ENCODE measurements at places on chromosomes 1 and 21.

GRCh38 chr1:161013488-161014230, 7.3 kb downstream of the F11R start:
- DNase-seq = no peak

GRCh38 chr1:64192290-64192689, 11.1 kb upstream of the UBE2U start:
- no peak for DNase-seq

GRCh38 chr1:84412316-84412942, 14.1 kb downstream of the DNASE2B start:
- no peak for DNase-seq

GRCh38 chr1:244224487-244225430, 173.7 kb downstream of the ZBTB18 start:
- DNase-seq = no peak

DNA sequence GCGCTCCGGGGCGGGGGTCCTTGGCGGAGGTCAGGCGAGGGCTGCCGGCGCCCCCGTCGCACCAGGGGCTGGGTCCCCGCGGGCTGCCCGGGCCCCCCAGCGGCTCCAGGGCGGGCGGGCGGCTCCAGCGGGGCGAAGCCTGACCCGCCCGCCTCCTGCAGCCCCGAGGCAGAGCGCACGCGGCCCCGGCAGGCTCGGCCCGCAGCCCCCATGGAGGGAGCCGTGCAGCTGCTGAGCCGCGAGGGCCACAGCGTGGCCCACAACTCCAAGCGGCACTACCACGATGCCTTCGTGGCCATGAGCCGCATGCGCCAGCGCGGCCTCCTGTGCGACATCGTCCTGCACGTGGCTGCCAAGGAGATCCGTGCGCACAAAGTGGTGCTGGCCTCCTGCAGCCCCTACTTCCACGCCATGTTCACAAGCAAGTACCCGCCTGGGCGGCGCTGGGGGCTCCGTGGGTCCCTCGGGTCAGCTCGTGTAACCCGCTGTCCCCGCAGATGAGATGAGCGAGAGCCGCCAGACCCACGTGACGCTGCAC, 817 bp downstream of the KLHL17 start:
- no peak for DNase-seq

DNA sequence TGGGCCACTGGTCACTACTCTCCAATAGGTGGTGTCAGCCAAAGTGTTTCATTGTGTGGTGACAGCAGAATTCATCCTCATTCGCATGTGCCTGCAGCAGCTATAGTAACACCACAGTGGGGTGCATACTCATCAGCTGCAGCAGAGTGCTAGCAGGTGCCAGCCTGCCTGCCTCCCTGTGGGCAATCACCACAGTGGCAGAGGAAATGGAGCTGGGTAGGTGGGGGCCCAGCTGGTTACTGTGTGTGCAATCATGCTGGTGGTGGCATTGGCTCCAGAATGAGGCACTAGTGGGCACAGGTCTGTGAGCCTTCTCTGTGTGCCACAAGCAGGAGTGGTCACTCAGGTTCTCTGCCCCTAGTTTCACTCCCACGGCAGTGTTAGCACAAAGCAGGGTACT, 579.2 kb downstream of the PTPRC start:
- no peak for DNase-seq

DNA sequence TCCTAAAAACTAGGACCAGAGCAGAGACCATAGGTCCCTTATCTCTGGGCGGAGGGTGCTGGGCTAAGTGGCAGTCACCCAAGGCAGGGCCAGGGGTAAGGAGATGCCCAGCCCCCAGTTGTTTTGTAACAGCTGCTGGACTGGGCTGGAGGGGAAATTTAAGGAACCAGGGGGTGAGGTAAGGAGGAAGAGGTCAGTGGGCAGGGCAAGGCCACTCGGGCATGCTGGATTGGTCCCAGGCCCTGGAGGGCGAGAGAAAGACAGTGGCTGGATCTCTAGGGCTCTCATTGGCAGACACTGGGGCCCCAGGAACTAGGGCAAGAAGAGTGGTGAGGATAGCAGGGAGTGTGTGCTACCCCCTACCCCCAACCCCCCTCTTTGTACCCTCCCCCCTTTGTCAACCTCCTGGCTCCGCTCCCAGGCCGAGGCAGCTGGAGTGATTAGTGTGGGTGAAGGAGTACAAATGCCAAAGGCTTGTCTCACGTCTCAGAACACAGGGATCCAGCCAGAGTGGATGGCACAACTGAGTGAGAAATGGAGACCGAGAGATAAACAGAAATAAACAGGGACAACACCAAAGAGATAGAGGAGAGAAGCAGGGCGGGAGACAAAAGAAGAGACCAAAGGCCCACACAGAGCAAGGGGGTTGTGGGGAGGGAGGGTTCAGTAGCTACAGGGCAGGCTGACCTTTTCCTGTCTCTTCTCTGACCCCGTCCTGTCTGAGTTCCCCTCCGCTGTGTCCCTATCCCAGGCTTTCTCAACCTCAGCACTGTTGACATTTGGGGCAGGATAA, 20.5 kb upstream of the THRAP3 start:
- no peak for DNase-seq
